ENCODE measurements at places on chromosomes 5 and 9.

- no peak for DNase-seq
Observed at GRCh38 chr9:106866243-106866642, 3.3 kb downstream of the ZNF462 start.

DNA sequence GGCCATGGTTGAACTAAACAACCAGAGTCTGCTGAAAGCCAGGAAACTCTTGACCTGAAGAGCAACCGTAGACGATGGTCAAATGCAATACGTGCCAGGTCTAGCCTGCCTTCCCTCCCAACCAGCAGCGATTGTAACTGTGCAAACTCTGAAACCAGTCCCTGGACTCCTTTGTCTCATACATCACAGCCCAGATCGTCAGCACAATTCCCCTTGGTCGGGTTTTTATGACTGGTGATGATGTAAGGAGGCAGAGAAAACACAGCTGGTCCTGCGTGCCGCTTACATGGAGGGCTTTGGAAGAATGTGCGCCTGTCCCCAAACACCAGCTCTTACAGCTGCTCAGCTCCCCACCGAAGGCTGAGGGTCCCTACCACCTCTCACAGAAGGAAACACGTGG is 24.6 kb downstream of the SMIM23 start:
- no peak for DNase-seq

DNA sequence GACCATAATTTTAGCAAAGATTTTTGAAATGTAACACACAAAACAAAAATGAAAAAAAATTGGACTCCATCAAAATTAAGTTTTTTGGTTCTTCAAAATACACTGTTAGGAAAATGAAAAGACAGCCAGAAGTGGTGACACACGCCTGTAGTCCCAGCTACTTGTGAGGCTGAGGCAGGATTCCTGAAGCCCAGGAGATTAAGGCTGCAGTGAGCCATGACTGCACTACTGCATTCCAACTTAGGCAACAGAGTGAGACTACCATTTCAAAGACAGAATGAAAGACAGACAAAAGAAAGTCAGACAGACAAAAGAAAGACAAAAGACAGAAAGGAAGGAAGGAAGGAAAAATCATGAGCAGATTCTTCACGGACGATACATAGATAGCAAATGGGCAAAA is 7.5 kb downstream of the DIAPH1 start:
- DNase-seq = no peak

- DNase-seq = peak; percentile 18
Observed at GRCh38 chr5:128613766-128614165, 75.7 kb upstream of the FBN2 start.

GRCh38 chr9:96015876-96016686 is 140.6 kb downstream of the ERCC6L2 start:
- DNase-seq = no peak

DNA sequence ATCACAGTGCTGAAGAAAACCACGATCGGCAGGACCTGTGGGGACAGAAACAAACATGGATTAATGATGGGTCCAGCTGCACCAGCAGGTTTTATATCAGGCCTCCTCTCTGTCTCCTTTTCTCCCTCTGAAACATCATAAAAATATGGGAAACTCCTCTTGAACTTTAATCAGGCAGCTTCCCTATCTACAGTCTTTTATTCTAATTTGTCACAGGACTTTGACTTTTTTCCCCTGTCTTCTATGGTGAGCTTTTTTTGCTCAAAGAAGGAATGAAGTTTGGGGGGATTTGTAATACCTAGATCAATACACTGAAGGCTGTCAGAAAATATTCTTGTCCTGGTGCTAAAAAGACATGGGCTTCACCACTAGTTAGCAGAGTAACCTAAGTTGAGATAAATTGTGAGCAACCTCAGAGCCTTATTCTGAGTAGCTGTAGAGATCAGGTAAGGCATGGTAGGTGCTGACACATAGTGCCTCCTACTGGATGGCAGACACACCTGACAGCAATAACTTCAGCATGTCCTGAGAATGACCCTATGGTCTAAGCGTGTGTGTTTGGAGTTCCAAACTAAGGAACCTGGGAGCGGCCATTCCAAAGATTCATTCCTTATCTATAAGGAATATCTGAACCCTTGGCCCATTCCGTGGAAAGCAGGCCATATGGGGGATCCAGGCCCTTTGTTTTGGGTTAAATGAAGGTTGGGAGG is 46.2 kb downstream of the SLC28A3 start:
- DNase-seq = no peak

DNA sequence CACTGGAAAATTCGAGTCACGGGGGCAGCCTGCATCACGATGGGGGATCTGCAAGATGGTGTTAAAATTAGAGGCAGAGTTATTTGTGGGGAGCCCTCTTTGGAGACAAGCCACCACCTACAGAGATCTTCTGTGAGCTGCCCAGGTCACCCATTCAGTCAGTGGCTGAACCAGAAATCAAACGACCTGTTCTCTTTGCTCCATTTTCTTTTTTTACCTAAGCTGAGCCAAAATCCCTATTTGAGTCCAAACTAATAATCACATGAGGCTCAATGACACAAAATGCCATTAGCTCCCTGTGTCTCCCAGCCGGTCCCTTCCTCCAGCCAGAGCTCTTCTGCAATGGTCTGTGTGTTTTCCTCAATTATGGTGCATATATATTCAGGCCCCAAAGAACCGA is 394.2 kb downstream of the AGTPBP1 start:
- no peak for DNase-seq

DNA sequence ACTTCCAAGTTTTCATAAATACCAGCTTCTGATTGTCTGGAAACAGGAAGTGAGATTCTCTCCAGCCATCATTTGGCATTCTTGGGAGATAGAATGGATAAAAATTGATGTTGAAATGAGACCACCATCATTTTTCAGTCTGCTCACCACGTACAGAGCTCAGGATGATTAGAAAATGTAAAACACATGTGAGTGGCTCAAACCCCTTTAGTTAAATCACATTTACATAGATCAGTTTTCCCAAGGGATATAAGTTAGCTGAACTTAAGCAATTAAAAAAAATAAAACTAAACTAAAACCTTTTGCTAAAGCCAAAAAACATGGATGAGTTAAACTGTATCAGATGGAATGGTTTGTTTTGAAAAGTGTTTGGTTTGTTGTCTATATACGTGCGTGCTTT is 37.1 kb upstream of the GDNF start:
- DNase-seq = no peak

DNA sequence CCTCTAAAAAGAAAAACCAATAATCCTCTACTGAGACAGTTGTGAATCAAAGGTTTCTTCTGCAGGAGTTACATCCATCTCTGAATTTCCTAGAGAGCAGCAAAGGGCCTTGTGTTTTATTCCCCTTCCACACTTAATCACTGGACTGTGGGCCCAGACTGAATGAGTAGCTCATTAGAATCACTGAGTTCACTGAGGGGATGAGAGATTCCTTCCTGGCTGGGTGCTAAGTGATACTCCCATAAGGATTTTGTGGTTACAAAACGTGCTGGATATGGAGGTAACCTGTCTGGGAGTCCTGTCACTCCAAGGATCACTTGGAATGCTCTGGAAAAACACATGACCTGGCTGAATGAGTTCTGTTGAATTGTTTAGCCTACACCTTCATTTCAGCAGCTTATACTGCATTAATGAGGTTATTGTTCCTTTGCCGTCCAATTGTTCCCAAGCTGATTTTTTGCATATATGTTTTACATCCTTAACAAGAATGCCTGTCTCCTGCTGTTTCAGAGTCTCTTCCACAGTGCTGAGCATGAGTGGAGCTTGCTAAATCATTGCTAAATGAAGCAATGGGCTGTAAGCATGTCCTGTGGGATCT is 82.9 kb downstream of the MEF2C start:
- DNase-seq = no peak

DNA sequence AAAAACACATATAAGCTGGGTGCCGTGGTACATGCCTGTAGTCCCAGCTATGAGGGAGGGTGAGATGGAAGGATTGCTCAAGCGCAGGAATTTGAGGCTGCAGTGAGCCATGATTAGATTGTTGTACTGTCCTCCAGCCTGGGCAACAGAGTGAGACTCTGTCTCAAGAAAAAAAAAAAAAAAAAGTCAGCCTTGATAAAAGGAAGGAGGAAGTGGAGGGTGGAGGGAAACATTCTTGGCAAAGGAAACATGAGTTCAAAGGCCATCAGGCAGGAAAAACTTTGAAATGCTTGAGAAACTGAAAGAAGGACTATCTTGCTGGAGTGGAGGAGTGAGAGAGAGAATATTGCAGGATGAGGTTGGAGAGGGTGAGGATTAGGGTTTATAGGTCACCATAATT is 18.3 kb upstream of the ANKHD1 start:
- no peak for DNase-seq

- no peak for DNase-seq
Observed at GRCh38 chr9:76192013-76192412, 202.2 kb downstream of the RFK start.

- no peak for DNase-seq
Observed at GRCh38 chr9:115494393-115494792, 376.4 kb upstream of the TNC start.

DNA sequence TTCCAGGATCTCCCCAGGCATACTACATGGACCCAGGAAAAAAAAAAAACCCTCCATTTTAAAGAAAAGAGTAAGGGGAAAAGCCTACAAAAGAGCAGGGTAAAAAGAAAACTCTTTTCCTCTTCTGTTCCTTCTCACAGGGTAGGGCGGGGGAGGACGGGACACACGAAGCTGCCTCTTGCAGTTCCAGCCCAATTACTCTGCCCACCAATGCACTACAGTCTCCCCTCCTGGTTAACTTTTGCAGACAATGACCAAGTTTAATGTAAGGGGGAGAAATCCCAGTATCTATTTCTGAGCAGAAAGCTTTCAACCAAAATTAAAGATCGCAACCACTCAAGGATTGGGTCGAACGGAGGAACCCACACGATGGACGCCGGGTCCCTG is 1.3 kb downstream of the BRD3 start:
- DNase-seq = peak; percentile 42

GRCh38 chr5:116520771-116521170 is 53.9 kb downstream of the SEMA6A start:
- no peak for DNase-seq

DNA sequence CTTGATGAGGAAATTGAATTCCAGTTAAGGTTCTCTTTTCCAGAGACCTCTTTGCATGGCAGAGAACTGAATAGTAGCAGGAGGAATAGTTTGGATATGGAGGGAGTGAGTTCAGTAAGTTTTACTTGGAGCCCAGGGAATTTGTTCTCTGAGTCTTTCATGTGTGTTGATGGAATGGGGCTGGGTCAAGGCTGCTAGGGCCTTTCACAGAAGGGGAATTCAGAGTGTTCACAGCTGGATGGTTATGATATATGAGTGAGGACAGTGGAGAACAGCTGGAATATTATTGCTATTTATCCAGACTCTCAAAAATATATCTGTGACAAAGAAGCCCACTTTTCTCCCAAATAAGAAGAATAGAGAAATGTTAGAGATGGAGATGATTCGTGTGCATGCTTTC is 372.8 kb downstream of the PLK2 start:
- no peak for DNase-seq

DNA sequence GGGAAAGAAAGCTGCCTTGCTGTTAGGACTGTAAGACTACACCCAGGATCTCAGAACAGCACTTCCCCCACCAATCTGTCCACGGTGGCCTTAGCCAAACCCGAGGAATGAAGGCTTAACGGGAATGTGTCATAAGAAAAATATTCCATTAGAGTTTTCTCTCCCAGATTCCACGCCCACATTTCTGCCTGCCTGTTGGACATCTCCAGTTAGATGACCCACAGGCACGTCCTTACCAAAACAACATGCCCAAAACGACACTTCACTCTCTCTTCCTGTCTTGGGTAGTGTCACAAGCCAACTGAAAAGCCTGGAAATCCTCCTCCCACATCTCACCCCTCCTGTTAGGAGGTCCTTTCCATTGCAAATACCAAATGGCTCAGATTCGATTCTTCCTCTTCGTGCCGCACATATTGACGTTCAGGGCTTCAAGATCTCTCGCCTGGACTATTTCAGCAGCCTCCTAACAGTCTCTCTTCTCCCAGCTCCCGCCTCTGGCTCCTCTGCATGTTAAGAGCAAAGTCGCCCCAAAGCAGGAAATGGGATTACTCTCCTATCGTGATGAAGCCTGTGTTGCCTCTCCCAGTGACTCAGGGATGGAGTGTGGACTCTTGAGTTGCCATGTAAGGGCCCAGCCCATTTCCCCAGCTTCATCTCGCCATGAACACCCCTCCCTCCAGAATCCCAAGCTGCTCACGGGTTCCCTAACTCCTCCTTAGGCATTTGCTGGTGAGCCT is 159.3 kb downstream of the NR3C1 start:
- peak; percentile 99 for DNase-seq

DNA sequence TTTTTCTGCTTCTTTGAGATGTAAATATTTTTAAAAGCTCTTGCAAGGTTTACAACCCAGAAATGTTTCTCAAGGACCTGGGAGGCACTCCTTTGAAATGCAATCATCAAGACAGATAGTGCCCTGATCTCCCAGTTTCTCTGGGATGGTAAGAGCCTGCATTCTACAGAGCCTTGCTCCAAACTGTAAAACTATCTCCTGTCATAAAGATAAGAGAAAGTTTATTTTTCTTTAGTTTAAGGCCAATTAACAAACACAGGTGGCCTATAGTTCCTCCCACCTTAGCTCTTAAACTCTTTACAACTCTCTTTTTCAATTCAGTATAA is 1231.1 kb upstream of the NUDT12 start:
- DNase-seq = no peak

- peak; percentile 54 for DNase-seq
Observed at GRCh38 chr9:26744191-26744965, 148.2 kb downstream of the CAAP1 start.

GRCh38 chr5:39919876-39920275 is 495.1 kb upstream of the DAB2 start:
- no peak for DNase-seq

DNA sequence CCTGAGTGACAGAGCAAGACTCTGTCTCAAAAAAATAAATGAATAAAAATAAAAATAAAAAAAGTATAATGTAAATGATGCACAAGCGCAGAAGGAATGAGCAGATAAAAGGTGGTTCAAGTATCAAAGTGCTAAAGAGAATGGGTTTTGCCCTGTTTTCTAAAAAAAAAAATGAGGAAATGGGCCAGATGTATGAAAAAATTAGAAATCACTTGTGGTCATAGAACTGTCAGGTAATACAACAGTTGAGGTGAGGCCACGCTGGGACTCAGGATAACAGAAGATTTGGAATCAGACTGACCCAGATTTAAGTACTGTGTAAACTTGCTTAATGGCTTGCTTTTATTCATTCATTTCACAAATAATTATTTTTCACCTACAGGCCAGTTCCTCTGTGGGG is 69.8 kb downstream of the MAPKAP1 start:
- no peak for DNase-seq

DNA sequence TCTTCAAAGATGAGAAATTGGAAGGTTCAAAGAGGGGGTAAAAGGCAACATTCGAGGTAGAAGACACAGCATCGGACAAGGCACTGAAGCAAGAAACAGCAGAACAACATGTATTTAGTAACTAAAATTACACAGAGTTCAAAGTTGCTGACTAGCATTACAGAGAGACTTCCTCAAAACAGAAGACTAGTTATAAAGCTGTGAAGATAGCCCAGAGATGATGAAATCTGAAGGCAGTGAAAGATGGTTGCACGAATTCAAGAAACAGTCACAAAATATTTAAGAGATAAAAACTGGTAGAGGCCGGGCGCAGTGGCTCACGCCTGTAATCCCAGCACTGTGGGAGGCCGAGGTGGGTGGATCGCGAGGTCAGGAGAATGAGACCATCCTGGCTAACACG is 16.3 kb downstream of the MAPKAP1 start:
- no peak for DNase-seq

- DNase-seq = peak; percentile 81
Observed at GRCh38 chr5:133944263-133945185, 23.9 kb downstream of the C5orf15 start.

GRCh38 chr9:99572567-99572966 is 249.1 kb upstream of the NR4A3 start:
- no peak for DNase-seq

GRCh38 chr5:88833371-88834130 is 49.4 kb downstream of the MEF2C start:
- no peak for DNase-seq
